ENCODE measurements at places on chromosomes 7 and 10. TPM values are rescaled to one million over a fixed set of nuclear protein-coding genes. Genes with fewer than 3 reads are reported as not detected.

GRCh38 chr7:155192961-155193640 lies 104.6 kb upstream of the INSIG1 start:
- no peak for DNase-seq

- no peak for DNase-seq
Observed at GRCh38 chr7:11613292-11613930, 218.6 kb downstream of the THSD7A start.

DNA sequence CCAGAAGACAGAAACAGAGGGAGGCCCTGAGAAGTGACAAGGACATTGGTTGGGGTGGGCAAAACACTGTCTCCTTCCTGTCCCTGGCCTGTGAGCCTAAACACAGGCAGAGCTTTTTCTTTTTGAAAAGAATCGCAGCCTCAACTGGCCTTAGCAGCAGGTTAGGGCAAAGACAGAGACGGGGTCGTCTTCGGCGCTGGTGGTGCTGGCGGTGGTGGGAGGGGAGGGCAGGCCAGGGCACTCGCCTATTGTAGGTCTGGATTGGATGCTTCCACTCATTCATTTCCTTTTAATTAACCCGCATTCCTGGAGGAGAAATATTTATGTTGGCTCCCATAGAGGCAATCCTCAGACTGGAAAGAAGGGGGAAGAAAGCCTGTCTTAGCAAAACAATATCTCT lies 22.6 kb downstream of the WNT8B start:
- DNase-seq: no peak

- no peak for DNase-seq
Observed at GRCh38 chr7:106720641-106721040, 59.7 kb upstream of the CCDC71L start.

DNA sequence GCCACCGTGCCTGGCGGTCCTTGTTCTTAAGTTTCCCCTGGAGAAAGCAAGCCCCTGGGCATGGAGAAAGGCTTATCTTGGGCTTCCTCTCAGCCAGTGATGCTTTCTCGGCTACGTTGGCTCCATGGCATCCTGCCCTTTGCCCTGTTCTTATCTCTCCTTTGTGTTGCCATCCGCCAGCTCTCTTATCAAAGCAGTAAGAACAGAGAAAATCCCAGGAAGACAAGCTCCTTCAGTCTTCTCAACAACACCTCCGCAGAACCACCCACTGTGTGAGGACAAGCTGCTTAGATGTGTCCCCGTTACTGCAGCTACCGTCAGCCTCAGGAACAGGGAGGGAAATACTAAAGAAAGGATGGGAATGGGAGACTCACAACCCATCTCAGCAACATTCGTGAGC lies 3.3 kb downstream of the PLEKHS1 start:
- no peak for DNase-seq

DNA sequence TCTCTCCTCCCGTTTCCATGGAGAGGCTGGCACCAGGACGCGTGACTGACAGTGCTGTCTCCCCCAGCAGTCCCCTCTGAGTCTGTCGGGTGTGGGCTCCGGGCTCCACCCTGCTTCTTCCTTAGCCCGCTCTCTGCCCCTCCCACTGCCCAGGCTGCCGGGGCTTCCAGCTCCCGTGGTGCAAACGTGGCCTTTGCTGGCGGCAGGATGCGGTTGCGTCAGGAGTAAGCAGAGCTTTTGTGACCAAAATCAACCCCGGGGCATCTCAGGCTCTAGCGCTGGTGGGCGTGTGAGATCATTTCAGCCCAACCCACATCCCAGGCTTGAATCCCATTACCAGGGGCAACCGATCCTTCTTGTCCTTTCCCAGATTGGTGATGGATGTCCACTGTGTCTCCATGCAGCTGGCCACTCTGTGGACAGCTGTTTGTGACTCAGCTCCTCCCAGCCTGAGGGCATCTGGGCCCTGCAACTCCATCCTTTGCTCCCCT lies 28.2 kb downstream of the PTPRE start:
- no peak for DNase-seq

- no peak for DNase-seq
Observed at GRCh38 chr10:114900658-114901057, 37.3 kb upstream of the TRUB1 start.

GRCh38 chr7:14806891-14807290 lies 95.7 kb downstream of the DGKB start:
- no peak for DNase-seq

DNA sequence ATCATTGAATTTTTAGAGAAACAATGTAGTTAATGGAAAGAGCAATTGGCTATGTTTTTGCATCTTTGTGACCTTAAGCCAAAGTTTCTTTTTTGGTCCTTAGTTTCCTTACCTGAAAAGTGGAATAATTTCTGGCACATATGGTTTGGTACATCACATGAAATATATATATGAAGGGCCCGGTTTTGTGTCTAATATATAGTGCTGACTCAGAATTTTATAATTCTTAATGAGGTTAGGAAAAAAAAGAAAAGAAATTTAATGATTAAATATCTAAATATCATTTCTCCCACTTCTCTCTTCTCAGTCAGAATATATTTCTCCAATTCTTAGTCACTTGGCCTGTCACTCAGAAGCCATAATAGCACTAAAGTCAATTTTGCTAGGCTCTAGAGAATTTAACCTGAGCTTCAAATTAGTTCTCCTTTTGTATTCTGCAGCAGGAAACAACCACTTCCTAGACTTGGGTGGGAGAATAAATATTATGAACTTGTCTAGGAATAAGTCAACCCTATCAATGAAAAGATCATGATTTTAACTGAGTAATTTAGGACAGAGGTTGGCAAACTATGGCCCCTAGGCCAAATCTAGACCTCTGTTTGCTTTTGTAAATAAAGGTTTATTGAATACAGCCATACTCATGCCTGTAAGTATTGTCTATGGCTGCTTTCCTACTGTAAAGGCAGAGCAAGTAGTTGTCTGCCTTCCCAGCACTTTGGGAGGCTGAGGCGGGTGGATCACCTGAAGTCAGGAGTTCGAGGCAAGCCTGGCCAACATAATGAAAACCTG lies 34.6 kb downstream of the PPP1R9A start:
- DNase-seq: no peak

GRCh38 chr7:150938566-150938965 lies 39.6 kb downstream of the KCNH2 start:
- DNase-seq: no peak

DNA sequence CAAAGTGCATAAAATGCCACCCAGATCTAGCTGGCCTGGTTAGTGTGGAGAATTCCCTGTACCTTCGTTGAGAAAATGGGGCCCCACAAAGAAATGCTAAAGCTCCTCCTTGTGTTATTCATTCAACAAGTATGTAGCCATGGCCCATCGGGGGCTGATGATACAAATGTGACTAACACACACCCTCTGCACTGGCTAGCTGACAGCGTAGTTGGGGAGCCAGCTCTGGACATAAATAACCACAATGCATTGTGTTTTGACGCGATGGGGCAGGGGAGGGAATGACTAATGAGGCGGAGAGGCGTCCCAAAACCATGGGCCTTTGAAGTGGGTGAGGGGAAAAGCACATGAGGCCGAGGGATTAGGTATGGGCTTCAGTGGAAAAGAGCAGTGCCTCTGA lies 28.2 kb upstream of the ASL start:
- peak; percentile 55 for DNase-seq

GRCh38 chr10:118102121-118102520 lies 55.4 kb upstream of the RAB11FIP2 start:
- DNase-seq: no peak

DNA sequence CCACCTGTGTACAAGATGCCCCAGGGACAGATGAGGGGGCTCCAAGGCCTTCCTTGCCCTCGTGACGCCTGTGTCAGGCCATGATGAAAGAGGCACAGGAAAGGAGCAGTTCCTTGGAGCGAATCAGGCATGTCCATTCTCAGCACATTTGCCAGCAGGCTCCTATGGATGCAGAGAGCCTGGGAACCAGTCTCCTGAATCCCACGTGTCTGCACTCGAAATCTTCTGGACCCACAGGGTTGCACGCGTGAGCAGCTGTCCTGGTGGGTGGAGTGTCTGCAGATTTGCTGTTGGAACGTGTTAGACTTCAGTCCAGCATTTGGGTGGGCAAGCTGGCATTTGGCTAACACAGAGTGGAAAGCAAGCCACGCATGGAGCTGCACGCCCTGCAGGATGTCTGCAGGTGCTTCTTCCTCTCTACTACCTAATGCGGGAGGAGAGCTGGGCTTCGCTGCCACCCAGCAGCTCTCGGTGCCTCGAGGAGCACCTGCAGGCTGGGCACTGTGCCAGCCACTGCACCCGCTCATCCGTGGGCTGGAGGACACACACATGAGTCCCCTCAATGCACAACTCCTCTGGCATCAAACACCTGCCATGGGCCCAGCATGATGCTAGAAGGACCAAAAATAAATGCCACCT lies 140.7 kb downstream of the PAXIP1 start:
- no peak for DNase-seq

DNA sequence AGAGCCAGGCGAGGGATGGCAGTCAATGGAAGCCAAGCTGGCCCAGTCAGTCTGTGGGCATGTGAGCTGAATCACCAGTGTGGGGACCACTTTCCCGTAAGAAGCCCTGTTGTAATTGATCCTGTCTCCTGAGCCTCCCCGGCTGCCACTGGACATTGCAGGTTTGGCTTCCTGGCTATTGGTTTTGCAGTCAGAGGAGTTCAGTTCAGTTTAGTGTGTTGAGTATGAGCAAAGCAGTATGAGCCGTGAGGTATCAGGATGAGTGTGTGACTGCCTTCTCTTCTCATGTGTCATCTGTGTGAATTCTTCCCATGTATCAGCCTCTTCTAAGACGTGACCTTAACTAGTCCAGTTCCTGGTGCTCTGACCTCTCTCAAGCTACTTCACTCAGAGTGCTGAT lies 227.4 kb downstream of the PRKG1 start:
- no peak for DNase-seq

- DNase-seq: no peak
Observed at GRCh38 chr10:61961278-61961677, 59.8 kb downstream of the ARID5B start.

DNA sequence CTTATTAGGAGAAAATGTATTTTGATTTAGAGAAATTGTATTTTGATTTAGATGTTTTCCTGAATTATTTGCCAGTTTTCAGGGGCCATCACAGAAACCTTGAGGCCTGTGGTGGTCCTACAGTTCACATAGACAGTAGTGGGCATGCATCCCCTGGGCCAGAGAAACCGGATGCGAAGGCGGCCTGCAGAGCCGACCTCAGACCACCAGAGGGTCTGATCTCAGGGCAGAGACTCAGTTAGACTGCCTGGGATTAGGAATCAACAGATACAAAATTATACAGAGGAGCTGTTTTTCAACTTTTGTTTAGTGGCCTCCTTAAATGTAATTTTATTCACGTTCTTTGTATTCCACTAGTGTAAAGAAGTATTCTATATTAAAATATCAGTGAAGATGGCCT lies 158.4 kb downstream of the PAXIP1 start:
- no peak for DNase-seq

DNA sequence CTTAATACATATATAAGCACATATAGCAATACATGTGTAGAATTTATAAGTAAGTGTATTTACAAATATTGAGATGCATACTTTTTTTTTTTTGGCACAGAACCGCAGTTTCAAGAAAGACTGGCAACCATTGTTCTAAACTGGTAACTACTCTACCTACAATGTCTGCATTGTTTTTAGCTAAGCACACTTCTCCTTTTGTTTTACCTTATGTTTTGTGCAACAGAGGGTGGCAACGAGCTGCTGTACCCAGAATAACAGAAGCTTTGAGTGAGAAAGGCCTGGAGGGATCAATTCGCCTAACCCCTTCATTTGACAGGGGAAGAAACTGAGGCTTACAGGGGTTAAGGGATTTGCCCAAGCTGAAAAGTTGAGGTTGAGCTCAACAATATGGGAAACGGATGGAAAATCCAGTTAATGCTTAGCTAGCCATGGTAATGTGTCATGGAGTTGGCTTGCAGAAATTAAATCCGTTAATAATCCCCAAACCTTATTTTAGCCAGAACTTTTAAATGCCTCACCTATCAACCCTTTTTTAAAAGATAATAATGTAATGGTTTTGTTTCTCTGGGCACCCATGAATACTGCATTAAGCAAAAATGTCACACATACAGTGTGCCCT lies 25.5 kb downstream of the FZD1 start:
- DNase-seq: peak; percentile 59

DNA sequence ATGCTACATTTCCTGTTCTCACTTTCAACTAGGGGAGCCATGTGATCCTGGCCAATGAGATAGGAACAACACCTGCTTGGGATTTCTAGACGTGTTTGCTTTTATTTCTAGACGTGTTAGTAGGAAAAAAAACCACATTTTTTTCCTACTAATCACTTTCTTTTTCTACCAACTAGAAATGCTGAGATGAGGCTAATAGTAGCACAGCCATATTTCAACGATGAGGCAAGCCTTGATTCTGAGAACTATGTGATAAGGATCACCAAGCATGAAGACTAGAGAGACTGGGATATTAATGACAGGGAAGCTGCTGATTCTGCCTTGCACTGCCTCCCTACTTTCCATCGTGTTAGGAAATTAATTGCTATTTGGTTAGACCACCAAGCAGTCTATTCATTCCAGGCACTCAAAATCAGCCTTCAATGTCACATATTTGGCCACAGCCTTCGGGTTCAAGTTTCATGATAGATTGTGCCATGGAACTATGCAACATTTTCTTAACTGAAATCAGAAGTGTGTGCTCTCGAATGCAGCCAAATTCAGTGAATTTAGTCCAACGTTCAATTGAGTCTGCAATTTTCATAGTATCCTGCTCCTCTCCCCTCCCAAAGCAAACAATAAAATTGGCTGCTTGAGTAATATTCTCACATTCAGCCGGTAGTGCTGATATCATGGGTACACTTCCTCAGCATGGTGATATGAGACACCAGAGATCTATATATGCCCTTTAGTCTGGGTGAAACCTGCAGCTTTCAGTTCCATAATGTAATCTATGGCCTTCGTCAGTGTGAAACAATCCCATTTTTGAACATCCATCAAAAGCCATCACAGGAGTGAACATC lies 98.1 kb downstream of the GPR37 start:
- peak; percentile 73 for DNase-seq

- DNase-seq: no peak
Observed at GRCh38 chr7:81780914-81781693, 11.3 kb upstream of the HGF start.

- DNase-seq: no peak
Observed at GRCh38 chr7:150380463-150380862, 1.3 kb downstream of the ZNF775 start.

DNA sequence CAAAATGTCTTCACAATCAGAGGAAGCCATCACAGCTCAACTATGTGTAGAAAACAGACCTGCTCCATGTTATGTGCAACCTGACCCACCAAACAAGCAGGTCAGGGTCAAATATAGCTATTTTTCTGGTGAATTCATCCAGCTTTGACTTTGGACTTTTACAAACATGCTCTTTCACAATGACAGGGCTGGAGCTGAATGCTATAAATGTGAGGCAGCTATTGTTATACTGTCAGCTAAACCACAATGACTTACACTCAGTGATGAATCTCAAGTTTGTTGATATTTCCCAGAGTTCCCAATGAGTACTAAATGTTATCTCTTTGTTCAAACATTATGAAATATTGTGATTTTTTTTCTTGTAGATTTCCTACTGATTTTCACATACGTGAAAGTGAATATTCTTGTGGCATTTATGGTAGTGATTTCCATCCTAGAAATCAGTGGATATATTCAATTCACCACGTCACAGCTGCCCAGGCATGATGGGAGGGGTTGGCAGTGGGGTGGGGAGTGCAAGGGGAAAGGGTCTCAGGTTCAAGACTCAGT lies 2.5 kb upstream of the ITIH2 start:
- DNase-seq: peak; percentile 81

SPDYE16 gene
- total RNA-seq: not detected

TBXAS1 gene
- total RNA-seq: 11.1 TPM

SPDYE18 gene
- 0.23 TPM for total RNA-seq

ANKRD30A gene
- not detected for total RNA-seq

RADIL gene
- 2.4 TPM for total RNA-seq

CFAP70 gene
- 0.14 TPM for total RNA-seq

ATG9B gene
- 0.07 TPM for total RNA-seq

ATRNL1 gene
- total RNA-seq: 11.7 TPM

FGFR2 gene
- 1.6 TPM for total RNA-seq

AHCYL2 gene
- total RNA-seq: 4.5 TPM
